Stimulated activated effector memory CD8-positive, alpha-beta T cell treated with anti-CD3 and anti-CD28 coated beads, Interleukin-12 subunit alpha, Interleukin-12 subunit beta, amount 100 ng/mL, for 72 hours (primary cell): ENCODE measurements at places on chromosomes 7 and 10.

GRCh38 chr7:44195889-44196288 is 4.9 kb upstream of the YKT6 start:
- no peak for DNase-seq

- DNase-seq: no peak
These were observed 549 bp downstream of the CALY start for GRCh38 chr10:133336118-133336576.

DNA sequence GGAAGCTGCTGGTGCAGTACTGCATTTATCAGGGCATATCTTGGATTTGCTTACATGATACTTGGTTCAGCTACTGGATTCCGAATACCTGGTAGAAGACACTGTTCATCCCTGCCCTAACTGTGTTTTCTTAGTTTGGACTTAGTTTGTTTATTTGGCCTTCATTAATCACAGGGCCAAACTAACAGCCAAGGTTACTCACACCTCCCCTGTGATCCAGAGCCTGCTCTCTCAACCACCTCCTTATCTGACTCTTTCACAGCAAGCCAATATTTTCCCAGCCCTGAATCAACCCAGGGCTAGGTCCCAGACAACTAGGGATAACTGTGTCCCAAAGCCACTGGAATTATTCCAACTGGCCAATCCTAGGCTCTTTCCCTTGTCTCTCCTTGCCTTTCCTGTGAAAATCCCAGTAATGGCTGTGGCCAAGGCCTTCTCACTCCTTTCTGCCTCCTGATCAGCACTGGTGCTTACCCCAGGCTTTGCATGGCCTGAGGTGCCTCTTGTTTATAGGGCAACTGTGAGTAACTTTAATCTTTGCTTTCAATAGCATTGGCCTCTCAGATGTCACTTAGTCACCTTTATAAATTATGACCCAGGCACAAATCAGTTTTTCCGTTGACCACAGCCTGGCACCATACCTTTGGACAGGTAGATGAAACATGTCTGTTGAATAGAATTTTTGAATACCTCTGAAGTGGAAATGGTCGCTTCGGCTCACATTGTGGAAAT is 9.3 kb upstream of the JCAD start:
- no peak for DNase-seq

- DNase-seq: no peak
These were observed 353.6 kb downstream of the THSD7A start for GRCh38 chr7:11478426-11478825.

DNA sequence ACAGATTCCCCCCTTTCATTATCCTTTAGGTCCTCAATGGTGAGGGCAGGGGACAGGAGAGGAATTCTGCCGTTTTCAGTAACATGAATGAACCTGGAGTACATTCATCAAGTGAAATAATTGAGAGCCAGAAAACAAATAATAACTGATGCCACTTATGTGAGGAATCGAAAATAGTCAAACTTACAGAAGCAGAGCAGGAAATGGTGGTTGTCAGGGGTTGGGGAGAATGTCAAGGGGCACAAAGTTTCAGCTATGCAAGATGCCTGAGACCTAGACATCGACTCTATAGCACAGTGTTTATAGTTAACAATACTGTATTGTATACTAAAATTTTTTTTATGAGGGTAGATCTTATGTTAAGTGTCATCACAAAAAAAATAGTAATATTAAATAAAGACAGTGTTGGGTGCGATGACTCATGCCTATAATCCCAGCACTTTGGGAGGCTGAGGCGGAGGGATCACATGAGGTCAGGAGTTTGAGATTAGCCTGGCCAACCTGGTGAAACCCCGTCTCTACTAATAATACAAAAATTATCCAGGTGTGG is 1219.8 kb downstream of the GATA3 start:
- DNase-seq: no peak

- no peak for DNase-seq
These were observed 26.2 kb upstream of the REEP3 start for GRCh38 chr10:63494951-63495350.

DNA sequence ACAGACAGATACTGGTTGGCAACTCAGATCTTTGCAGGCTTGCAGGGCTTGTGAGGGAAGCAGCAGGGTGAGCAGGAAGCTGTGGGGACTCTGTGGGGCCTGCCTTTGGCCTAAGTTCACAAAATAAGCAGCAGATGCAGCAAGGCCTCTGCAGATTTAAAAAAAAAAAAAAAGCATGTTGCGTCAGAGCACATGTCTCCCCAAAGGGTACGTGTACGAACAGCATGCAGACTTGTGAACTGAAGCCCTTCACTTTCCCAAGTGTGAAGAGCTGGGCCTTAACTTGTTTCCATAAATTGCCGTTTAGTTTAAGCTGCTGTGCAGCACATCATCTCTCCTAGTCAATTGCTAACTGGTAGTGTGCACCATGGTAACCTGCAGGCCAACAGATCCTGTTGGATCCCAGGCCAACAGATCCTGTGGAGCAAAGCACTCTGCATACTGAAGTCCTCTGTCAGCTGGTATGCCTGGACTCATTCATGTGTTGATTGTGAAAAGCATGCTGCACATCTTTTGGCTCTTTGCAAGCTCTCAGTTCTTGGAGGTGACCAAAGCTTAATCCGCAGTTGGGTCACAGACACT is 10.8 kb upstream of the XPNPEP1 start:
- peak; percentile 61 for DNase-seq

DNA sequence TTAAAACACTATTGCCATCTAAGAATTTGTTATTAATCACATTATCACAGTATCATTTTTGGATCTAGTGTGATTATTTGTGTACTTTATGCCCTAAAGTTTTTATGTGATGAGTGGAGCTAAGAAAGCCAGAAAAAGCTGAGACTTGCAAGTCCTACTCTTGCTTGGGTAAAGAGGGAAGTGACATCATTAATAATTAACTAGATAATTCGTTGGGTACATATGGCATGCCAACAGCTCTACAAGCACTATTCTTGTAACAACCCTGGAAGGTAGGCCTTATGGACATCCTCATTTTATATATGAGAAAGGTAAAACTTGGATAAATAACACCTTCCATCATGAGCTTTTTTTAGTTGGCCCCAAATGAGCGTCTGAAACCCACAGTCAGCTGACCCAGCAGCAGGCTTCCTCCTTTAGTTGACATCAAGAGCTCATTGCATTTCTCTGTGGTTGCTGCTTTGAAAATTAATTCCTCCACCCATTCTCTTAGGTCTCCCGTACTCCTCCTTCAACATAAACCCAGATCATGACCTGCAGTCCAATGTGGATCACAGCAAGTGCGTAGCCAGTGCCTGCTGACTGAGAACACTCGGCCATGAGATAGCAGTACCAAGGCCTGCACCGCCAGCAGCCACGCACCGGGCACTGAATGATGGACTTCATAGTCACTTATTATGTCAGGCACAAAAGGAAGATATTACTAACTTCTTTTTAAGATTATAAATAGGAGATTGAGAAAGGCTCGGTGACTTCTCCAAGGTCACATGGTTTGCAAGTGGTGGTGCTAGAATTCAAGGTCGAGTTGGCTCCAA is 292.0 kb upstream of the AOAH start:
- DNase-seq: no peak

DNA sequence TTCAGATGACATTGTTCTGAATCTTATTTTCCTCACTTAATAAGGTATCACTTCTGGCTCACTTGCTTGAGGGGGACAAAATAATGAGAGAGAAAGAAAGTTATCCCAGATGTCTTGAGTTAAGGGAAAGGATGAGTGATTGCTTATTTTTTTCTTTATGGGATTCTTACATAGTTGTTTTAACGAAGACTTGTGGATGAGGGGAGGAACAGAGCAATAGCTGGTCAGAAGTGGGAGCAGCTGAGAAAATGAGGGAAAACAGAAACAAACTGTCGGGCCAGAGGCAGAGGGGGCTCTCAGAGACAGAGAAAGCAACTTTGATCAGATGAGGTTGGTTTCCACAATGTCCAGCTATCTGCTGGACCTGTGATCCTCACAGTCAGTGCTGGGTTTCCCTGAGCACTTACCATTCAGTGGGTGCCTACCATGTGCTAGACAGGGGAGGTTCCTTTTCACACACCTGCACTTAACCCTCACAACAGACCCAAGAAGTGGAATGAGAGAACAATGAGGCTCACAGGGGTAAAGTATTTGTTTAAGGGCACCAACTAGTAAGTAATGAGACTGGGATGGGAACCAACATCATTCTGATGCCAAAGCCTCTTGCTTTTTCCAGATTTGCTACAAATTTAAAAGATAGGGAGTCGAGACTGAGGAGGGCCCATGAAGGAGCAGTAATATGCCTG is 64.2 kb downstream of the BICC1 start:
- DNase-seq: no peak

DNA sequence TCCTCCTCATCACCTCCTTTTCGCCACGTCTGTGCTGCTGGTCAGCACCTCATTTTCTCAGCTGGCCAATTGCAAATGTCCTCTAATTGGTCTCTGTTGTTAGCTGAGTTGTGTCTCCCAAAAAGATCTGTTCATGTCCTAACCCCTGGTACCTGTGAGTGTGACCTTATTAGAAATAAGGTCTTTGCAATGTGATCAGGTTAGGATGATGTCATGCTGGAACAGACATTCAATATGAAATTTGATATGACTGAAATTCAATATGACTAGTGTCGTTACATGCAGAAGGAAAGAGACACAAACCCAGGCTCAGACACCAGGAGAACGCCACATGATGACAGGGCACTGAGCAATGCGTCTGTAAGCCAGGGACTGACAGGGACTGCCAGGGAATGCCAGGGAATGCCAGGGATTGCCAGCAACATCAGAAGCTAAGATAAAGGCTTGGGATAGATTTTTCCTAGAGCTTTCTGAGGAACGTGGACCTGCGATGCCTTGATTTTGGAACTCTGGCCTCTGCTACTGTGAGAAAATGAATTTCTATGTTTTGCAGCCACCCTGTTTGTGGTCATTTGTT is 77.5 kb upstream of the CXCL12 start:
- DNase-seq: no peak

DNA sequence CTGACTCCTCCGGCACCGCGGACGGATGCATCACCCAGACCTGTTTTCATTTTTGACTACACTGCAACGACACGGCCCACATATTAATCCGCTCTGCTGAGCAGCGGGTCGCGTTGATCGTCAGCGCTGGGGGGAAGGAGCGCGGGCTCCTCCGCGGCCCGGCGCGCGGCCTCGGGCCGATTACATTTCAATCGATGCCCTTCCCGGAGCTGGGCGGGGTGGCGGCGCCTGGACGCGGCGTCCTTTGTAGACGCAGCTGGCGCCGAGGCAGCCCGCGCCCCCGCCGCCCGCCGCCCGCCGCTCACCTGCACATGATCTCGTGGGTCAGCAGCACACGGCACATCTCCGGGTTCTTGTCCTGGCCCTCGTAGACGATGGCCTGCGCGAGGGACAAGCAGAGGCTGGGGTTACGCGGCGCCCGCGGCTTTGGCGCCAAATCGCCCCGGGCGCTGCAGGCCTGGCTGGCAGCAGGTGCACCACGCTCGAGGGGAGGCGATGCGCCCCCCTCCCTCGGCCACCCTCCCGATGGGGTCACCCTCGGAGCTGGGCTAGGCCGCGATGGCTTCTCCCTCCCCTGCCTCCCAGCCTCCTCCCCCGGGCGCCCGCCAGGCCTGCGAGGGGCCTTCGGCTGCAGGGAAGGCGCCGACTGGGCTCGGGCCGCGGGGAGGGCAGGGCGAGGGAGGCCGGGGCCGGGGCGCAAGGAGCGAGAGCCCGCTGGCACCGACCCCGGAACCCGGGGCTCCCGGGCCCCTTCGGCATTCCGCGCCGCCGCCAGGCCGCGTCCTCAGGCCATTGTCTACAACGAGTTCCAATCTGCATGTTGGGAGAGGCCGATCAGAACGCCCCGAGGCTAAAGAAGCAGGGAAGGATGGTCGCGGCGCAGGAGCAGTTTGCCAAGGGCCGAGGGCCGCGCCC is 5.2 kb downstream of the EBF3 start:
- no peak for DNase-seq

DNA sequence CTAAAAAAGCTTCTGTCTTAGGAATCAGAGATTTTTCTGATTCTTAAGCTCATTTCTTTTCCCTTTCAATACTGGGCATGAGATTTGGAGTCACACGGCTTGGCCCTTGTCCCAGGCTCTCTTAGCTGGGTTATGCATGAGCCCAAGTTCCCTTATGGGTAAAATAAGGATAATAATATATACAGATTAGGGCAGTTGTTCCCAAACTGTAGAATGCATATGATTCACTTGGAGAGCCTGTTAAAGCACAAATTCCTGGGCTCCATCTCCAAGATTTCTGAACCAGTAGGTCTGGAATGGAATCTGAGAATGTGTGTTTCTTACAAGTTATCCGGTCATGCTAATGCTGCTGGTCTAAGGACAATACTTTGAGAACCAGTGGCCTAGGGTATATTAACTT is 154.0 kb downstream of the REEP3 start:
- no peak for DNase-seq

DNA sequence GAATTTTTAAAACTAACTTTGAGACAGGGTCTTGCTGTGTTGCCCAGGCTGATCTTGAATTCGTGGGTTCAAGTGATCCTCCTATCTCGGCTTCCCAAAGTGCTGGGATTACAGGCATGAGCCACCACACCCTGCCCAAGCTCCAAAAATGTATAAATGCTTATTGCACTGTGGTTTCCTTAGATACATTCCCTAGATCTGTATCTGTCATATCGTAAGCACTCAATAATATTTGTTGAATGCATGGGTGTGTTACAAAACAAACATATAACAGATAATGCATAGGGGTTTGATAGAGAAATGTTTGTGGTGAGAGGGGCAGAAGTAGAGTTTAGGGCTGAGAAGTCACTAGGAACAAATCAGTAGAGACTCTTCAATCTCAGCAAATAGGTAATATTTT is 955.3 kb upstream of the C7orf33 start:
- no peak for DNase-seq

- no peak for DNase-seq
These were observed 118.7 kb downstream of the ZNF365 start for GRCh38 chr10:62492870-62493180.
